Dermis blood vessel endothelial cell (primary cell): ENCODE measurements at places on chromosomes 16 and 17. TPM values are rescaled to one million over a fixed set of nuclear protein-coding genes. Genes with fewer than 3 reads are reported as not detected.

DNA sequence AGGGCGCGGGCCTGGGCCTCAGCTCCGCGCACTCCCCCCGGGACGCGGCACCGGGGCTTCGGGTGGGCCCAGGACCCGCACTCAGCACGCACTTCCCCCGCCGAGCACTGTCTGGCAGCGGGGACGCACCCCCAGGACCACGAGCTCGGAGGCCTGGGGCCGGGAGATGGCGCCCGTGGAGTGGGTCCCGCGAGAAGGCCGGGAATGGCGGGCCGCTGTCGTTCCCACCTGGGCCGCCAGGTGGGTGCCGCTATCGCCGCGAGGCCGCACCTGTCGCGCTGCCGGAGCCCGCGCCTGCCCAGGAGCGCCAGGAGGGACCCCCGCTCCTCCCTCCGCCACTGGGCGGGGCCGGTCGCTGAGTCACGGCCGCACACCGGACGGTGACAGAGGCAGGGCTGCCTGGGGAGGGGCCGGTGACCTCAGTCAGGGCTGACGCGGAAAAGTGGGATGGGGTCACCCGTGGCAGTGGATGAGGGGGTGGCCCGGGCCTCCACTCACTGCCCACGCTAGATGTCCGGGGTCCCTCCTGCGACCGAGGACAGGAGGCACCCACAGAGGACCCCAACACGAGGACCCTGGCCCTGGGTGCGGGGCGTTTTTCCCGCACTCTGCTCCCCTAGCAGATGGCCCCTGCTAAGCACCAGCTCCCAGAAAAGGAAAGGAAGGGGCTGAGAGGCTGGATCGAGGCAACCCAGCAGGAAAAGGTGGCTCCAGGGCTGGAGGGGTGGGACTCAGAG is 6.9 kb upstream of the ACTG1 start:
- DNase-seq: peak; percentile 32

DNA sequence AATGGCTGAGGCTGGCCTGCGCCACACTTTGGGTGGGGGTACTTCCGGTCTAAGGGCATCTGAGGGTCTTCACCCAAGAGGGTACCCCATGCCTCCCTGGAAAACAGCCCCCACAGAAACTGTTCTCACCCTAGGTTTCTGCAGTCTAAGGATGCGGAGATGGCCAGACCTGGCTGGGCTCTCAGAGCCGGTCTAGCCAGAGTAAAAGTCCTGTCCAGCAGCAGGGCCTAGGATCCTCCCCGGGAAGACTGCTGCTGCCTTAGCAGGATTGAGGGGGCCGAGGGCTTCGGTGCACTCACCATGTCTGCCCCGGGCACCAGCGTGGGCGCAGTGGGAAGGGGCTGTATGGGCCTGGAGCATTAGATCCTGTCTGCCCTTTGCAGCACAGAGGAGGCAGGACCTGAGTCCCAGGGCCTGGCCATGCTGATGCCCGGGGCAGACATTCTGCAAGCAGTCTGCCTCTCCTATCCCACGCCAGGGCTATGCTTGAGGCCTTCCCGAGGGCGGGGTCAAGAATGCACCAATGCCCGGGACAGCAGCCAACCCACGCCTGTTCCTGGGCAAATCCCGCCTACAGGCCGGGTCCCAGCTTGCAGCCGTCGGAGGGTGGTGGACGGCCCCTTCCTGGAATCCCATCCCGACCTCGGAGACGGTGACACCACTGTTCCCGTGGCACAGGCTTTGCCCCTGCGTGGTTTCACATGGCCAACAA is 54.7 kb downstream of the CBFA2T3 start:
- peak; percentile 88 for DNase-seq

DNA sequence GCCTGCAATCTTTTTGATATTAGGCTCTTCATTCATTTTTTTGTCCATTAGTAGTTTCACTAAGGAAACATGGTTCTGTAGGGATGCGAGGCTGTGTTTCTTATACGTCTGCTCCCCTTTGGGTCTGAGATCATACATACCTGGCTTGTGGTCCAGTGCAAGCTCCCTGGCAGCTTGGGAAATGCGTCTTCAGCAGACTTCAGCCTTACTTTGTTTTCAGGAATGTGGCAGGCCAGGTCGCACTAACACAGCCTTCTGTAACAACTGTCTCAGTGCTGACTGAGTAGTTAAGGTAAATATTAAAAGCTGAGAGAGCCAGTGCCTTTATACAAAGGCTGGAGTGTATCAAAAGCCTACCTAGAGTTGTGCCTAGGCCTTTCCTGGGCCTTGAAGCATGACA is 970.5 kb upstream of the EEF2KMT start:
- no peak for DNase-seq

- no peak for DNase-seq
Observed at GRCh38 chr16:59463776-59464175, 729.7 kb upstream of the GOT2 start.

- no peak for DNase-seq
Observed at GRCh38 chr17:30347488-30347887, 13.6 kb upstream of the TMIGD1 start.

GRCh38 chr16:50550866-50551641 is 2.9 kb downstream of the NKD1 start:
- DNase-seq: no peak

GRCh38 chr17:44221084-44221861 is 1.8 kb upstream of the UBTF start:
- peak; percentile 83 for DNase-seq

DNA sequence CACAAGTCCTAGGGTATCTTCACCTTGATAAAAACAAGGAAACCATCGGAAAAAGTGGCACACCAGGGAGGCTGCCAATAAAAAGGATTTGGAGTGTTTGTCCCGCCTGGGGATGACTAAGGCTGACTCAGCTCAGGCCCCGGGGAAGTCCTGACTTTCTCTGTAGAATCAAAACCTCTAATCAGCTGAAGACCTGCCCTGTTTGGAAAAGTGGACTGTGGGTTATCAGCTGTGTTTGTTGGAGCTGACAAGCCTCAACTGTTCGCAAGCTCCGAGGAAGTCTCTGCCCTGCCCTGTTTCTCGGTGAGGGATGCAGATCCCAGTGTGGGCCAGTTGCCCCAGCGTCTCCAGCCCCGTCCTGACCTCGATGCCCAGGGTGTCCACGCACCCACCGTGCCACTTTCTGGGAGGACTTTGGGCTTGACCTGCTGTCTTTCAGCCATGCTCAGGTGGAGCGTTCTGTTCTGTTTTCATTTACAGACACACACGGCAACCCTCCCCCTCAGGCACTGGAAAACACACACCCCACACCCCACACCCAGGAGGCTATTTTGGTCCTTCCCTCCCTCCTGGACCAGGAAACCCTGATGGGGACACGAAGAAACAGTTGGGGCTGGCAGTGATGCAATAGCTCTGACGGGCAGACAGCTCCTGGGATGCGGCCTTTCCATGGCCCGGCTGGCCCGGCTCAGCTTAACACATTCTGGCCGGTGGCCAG is 27.6 kb upstream of the PITPNA start:
- DNase-seq: peak; percentile 93

DNA sequence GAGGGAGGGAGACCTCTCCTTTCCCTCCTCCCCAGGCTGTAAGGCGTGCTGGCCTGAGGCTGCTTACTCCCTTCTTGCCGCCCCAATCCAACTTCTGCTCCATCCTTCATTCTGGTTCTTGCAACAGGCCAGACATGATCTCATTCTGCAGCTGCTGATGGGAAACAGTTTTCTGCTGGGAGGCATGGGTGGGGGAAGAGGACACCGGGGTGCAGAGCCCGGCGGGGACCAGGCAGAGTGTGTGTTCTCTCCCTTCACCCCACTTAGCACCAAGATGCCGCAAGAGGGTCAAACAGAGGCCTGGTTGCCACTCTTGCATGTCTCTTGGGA is 1.4 kb downstream of the SARM1 start:
- DNase-seq: no peak

- DNase-seq: peak; percentile 31
Observed at GRCh38 chr17:37276475-37276874, 99.3 kb upstream of the C17orf78 start.

DNA sequence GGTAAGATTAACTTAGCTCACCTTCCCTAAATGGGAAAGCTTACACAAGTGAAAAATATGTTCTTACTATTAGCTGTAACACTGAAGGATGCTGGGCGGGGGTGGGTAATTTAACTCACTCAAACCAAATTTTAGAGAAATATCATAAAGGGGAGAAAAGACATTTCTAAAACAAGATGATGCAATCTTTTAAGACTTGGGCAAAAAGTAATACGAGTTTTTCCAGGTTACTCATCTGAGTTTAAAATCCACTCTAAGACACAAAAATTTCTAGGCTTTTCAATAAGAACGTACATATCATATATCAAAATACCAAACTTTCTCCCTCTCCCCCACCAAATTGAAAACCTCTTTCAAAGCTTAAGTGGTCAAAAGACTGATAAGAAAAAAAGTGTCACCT is 228.8 kb downstream of the CEP112 start:
- DNase-seq: no peak

- DNase-seq: peak; percentile 64
Observed at GRCh38 chr16:278863-279366, 1.5 kb upstream of the ARHGDIG start.

- DNase-seq: no peak
Observed at GRCh38 chr17:15882058-15882720, 62.7 kb upstream of the ADORA2B start.

DNA sequence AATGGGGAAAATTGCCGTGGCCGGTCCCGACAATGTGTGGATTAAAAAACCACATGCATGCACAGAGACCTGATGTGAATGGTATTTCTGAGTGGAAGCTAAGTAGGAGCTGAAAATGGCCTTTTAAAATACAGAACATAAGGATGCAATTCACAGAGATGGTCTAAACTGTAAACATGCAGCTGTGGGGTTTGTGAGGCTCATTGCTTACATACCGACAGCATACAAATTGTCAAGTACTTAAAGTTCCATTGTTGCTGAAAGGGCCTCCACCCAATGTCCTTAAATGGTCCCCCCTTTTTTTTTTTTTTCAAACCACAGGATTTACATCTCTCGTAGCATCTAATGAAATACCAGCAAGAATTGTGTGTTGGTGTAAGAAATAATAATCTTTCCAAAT is 523.2 kb downstream of the MAF start:
- DNase-seq: no peak

DNA sequence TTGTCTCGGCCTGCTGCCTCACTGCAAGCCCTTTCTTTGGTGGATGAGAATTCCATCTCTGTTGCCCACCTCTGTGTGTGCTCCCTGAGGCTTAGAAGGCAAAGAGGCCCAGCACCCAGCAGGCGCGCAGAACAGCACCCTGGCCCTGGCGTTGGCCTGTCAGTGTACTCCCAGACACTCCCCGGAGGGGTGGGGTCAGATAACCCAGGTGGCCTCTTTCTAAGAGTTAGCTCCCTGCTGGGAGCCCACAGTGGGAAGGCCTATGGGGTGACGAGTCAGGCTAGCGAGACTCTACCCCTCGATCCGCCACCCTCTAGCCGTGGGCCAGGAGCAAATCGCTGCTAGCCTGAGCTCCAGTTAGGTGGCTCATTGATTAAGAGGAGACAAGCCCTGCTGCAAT is 38.1 kb downstream of the SRL start:
- no peak for DNase-seq

The BBS2 gene
- 40.6 and 52.2 TPM in 2 replicates for total RNA-seq

The PLXDC1 gene
- total RNA-seq: not detected in 2 replicates

The FBXL16 gene
- 0.05 TPM in 1 of 2 replicates, not detected in the other for total RNA-seq

The HBM gene
- total RNA-seq: not detected in 2 replicates

The CCL5 gene
- total RNA-seq: 0.17 TPM in 1 of 2 replicates, not detected in the other

The DNAAF8 gene
- 0.70 and 1.7 TPM in 2 replicates for total RNA-seq

The HBA1 gene
- not detected in 2 replicates for total RNA-seq

The SLC22A31 gene
- 0.23 TPM in 1 of 2 replicates, not detected in the other for total RNA-seq
